ENCODE measurements at places on chromosomes 3 and 15.

DNA sequence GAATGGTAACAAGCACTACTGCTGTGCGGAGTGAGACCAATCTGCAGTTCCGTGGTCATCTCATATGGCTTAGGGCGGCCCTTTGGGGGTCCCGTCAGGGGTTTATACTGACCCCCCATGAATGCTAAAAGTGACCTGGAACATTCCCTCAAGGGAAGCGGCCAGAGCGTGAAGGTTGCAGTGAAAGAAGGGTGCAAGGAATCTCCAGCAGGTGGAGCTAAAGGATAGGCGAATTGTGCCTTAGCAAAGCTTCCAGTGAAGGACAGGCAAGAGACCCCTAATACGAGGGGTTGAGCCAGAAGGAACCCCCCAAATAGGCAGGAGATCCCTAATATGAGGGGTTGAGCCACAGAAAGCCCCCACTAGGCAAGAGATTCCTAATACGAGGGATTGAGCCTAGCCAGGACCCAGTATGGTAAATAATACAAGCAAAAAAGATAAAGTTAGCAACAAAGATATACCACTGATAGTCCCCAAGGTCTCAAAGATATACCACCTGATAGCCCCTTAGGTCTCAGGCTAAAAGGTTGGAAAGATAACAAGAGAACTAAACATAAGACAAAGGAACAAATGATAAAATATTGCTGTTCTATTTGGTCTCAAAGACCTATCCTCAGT, 32.8 kb downstream of the ZNF589 start:
- peak; percentile 75 for DNase-seq

GRCh38 chr15:99249270-99249841, at the start of gene TTC23:
Gene TTC23, minus strand, starts transcription at chr15:99249581. Its CDS starts 20,869 bp downstream, at chr15:99228712.
- peak; percentile 22 for DNase-seq

GRCh38 chr3:102979682-102980354, 545.0 kb downstream of the ZPLD1 start:
- no peak for DNase-seq

DNA sequence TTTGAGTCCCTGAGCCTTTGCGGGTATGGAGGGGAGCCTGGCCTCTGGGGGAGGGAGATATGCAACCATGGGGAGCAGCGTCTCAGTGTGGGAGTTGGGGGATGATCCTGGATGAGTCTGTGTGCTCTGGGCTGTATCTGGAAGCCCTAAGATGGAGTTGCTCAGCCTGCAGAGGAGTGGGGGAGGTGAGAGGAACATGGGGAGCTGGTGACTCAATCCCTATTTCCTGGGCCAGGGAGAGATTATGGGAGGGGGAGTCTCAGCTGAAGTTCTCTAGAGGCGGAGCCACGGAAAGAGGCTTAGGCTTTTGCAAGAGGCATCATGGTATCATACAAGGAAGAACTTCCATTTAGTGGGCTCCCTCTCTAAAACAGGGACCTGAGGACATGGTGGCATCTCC, 59.5 kb upstream of the TMEM115 start:
- DNase-seq: peak; percentile 13

- DNase-seq: peak; percentile 79
These were observed 139.1 kb downstream of the DNAJB8 start for GRCh38 chr3:128327606-128328031.
